ENCODE measurements at places on chromosomes 12 and 14.
A peak's percentile ranks its signal among the peaks of the same experiment; 100 is the strongest.

DNA sequence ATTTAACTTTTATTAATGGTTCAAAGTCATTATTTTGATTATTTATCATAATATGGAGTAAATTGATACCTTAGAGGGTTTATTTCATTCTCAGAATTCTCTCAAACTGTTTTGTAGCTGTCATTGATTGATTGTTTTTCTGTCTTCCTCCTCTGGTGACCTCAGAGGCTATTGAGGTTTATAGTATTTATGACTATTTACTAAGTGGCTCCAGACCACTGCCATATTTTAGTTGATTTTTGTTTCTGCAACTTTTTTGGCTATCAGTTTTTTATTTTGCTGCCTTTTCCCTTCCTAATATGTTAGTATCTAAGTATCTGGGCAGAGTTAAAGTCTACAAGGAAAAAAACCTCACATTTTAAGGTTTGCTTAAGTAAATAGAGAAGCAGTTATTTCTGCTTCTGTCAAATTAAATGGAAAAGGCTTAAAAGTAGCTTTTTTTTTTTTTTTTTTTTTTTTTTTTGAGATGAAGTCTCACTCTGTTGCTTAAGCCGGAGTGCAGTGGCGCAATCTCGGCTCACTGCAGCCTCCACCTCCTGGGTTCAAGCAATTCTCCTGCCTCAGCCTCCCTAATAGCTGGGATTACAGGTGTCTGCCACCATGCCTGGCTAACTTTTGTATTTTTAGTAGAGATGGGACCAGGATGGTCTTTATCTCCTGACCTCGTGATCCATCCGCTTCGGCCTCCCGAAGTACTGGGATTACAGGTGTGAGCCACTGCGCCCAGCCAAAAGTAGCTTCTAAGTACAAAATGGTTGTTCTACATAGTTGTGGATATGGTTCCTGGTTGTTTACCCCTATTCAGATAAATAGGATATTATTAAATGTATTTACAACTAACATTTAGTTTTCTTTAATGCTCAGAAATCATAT, 8.2 kb downstream of the MDM2 start:
- DNase-seq: no peak

- DNase-seq: no peak
Measured at GRCh38 chr12:38711054-38711453, 194.3 kb downstream of the CPNE8 start.

DNA sequence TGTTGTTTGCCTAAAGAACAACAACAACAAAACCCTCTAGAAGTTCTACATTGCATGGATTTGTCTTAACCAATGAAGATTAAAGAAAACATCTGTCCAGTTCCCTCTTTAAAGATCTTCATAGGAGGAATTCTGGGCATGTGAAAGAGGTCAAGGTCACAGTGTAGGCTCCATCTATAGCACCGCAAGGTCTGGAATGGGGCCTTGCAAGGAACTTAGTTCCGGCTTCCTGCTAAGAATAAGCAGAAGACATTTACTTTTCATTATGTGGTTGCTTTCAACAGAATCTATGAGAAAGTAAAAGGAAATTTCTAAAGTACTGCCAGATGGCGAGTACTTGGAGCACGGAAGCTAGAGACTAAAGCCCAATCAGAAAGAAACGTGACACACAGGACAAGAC, 57.2 kb upstream of the GNPNAT1 start:
- DNase-seq: no peak

- DNase-seq: no peak
Measured at GRCh38 chr12:48151103-48151771, 6.1 kb downstream of the ASB8 start.

DNA sequence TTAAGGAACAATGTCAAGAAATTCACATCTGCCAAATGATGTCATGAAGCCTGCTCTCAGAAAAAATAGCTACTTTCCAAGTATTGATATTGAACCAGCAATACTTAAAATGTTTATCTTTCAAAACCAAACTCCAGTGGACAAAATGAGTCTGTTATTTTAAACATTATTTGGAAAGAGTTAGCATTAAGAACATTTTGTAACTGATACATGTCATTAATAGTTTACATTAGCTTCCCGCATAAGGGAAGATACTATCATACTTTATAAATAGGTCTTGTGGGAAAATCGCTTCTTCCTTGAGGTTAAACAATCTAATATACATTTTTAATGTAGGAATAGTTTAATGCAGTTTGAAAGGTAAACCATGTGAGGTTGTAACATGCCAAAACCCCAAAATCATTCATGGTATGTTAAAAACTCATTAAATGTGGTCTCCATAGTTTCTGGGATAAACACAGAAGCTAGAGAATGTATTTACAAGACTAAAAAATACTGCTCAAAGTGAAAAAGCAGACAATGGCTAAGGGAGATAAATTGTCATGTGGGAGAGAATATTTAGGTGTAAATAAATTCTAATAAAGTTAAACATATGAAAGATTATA, 73.4 kb upstream of the ATP2B1 start:
- DNase-seq: no peak

- DNase-seq: no peak
Measured at GRCh38 chr12:82507686-82508085, 149.4 kb downstream of the METTL25 start.

DNA sequence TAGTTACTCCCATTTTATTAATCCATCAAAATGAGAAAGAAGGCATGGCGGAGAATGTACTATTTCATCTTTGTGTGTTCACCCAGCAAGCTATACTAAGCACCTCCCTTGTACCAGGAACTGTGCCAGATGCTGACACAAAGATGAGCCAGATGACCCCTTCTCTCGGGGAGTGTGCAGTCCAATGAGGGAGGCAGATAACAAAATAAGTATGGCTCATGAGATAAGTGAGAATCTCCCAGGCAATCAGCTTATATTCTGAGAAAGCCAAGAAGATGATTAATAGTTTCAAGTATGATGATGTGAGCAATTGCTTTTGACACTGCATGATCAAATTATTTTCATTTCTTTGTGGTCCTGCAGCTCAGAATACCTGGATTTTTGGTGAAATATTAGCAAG, 1.3 kb upstream of the TMEM233 start:
- DNase-seq: peak; percentile 15

DNA sequence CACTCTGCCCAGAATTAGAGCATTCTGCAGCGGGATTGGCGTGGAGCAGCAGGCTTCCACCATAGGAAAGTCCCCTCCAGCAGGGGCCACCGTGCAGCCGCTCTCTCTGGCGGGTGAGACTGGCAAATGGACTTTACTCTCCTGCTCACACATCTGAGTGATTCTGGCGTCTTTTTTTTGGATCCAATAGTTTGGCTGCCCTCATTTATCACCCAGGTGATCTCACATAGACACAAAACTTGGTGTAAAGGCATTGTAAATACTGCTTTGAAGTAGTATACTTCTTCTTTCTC, 130.3 kb downstream of the TGFB3 start:
- DNase-seq: no peak

DNA sequence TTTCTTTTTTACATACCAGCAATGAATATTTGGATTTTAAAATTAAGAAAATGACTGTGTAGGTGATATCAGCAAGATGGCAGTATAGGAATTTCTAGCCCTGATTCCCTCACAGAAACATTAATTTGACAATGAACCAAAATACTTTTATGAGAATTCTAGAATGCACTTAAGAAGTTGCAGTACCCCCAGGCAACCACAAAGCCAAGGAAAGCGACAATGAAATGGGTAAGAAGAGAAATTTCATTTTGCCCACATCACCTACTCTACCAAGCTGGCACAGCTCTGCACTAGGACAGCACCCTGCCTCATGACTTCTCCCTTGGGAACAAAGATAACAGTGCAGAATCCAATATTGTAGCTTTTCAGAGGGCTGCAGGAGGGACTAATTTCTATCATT, 6.6 kb downstream of the OR9K2 start:
- no peak for DNase-seq

GRCh38 chr12:123264642-123265041, 7.0 kb downstream of the CDK2AP1 start:
- no peak for DNase-seq

GRCh38 chr12:106942775-106943174, 12.9 kb upstream of the TMEM263 start:
- no peak for DNase-seq

- DNase-seq: no peak
Measured at GRCh38 chr12:80858356-80858755, 79.4 kb downstream of the LIN7A start.

DNA sequence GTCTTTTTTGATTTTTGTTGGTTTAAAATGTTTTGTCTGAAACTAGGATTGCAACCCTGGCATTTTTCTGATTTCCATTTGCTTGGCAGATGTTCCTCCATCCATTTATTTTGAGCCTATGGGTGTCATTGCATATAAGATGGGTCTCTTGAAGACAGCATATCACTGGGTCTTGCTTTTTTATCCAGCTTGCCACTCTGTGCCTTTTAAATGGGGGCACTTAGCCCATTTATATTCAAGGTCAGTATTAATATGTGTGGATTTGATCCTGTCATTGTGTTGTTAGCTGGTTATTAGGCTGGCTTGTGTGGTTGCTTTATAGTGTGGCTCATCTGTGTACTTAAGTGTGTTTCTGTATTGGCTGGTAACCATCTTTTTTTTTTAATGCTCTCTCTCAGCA, 139.6 kb downstream of the CEP83 start:
- DNase-seq: no peak

DNA sequence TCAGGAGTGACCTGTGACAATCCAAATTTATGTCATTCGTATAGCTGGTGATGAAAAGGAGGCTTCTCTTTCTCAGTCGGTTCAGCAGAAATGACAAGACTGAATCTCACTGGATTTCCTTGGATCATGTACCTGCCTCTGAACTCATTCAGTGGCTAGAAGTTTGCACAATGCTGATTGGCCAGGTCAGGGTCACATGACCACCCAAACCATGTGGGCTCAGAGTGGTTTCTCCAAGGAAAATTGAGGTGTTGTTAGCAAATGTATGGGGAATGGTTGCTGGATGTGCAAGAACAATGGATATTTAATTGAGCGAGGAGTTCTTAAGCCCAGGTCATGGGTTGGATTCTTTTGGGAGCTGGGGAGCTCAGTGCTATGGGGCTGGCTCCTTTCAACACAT, 227.5 kb downstream of the AACS start:
- no peak for DNase-seq

GRCh38 chr12:102958073-102958829, 777 bp downstream of the ASCL1 start:
- peak; percentile 61 for DNase-seq

DNA sequence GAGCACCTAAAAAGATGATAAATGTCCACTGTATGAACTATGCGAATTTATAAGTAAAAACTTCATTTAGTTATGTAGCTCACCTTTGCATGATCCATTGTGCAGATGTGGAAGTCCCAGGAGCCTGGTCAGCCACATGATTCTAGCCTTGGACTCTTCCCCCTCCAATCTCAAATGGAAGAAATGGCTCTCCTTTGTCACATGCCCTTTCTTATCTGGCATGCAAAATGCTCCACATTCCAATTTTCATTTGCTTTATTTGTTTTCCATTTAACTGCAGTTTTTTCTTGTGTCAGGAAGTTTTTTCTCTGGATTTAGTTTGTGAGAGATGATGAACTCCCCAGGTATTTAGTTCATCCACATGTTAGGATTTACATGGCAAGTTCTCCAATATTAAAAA, 73.8 kb downstream of the DYRK2 start:
- DNase-seq: no peak

GRCh38 chr14:23352506-23353432, at the start of gene SLC22A17:
Gene SLC22A17 (minus strand): TSS chr14:23352887.
- DNase-seq: no peak

DNA sequence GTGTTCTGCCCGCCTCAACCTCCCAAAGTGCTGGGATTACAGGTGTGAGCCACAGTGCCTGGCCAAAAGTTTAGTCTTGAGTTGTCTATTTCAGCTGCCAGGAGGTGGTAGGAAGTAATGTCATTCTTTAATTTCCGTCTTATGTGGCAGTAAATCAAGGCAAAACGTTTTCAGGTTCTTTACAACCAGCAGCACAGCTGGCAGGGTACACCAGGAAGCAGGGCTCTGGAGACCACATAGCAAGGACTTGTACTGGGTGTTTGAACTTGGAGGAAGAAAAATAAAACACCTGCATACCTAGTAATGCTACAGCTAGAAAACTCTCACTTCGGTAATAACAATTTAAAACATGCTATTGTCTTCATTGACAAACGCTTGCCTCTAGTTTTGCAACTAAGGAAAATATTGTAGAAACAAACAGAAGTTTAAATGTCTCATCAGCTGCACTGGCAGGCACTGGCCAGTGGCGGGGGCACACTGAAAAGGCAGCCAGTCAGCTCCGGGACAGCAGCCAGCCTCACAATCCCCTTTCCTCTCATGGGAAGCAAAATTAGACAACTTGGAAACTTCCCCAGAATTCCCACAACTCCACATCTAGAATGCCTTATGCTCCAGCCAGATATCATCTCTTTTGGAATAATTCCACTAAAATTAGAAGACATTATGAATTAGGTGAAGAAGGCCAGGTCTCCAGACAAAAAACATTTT, 72.2 kb downstream of the CLIP1 start:
- DNase-seq: no peak

DNA sequence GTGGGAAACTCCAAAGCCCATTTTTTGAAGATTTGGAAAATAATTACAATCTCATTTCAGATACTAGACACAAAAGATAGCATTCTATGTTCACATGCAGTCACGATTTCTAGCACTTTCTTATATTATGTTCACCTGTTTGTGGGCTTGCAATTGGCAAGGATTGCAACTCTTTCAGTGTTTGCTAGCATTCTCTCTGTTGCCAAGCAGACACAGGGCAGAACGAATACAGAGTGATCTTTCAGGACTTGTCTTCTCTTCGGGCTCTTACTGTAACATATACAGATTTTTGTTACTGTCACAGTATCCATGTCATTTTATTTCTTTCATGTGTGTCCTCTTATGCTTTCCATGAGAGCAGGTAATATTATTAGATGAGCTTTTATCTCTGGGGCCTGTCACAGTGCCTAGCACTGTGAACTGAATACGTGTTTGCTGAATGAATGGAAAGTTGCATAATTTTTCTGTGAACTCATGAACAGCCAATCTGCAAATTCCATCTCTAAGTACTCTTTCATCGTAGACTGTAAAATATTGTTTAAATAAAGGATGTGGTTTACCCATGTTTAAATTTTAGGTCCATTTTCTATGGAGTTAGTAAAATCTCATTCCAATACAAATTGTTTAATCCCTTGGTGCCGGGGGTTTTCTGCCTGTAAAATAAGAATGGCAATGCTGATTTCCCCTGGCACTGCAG, 105.1 kb downstream of the BMP4 start:
- no peak for DNase-seq

- no peak for DNase-seq
Measured at GRCh38 chr12:14239350-14239934, 126.0 kb upstream of the ATF7IP start.

- DNase-seq: no peak
Measured at GRCh38 chr12:112525426-112525809, 106.7 kb downstream of the PTPN11 start.

GRCh38 chr12:45338272-45338671, 122.4 kb downstream of the ANO6 start:
- DNase-seq: no peak
